ENCODE measurements at places on chromosomes 2 and 18.

GRCh38 chr18:25518716-25519053, 166.7 kb upstream of the ZNF521 start:
- DNase-seq = no peak

GRCh38 chr18:48065601-48065995, 135.1 kb upstream of the SMAD2 start:
- DNase-seq = no peak

GRCh38 chr18:53033128-53033527, 693.1 kb downstream of the DCC start:
- DNase-seq = no peak

DNA sequence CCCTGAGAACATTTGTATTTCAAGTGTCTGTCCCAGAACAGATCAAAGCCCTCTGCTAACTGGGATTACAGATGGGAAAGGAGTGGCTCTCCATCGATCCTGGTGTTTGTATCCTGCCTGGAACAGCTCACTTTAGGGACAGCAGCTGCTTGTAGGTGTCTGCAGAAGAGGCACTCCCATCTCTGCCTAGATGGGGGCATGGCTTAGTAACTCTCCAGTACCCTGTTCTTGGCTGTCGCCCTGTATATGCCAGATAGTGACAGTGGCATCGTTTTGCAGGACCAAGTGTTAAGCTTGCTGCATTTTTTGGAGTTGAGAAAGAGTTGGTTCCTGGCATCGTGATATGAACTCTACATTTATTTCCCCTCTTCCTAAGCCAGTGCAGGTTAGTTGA, 189.9 kb downstream of the SH3RF3 start:
- DNase-seq = no peak

DNA sequence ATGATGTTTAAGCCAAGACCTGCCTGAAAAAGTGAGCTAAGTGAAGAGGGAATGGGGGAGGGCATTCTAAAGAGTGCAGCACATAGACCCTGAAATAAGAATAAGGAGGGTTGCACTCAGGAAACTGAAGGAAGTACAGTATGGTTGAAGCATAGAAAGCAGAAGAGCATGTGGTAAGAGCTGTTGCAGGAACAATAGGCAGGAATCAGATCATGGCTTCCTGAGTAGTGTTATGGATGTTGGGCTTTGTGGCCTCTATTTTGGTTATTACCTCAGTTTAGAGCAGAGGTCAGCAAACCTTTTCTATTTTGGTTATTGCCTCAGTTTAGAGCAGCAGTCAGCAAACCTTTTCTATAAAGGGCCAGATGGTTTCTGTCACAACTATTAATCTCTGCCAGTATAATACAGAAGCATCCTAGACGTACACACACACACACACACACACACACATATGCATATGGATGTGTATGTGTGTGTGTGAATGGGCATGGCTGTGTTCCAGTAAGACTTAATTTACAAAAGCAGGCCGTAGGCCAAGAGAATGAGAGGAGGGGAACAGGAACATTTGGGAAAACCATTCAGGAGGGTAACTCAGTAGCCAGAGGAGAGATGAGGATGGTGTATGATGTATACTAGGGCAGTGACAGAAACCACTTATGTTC, 91.1 kb upstream of the MYO3B start:
- no peak for DNase-seq

GRCh38 chr2:5693287-5694201, 1.4 kb downstream of the SOX11 start:
- no peak for DNase-seq

DNA sequence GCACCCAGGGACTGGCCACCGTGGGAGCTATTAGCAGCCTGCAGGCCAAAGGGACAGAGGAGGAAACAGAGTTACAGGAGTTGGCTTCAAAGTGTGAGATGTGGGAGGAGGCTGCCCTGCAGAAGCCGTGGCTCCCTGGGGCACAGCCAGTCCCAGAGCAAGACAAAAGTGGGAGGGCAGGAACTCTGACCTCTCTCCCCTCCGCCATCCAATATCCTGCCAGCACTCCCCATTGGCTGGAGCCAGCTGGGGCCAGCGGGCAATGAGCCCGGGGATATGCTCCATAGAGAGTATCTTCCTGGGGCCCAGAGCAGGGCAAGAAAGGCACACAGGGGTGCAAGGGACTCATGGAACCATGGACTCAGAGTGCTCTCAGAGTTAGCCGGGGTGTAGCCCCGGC, 143.1 kb downstream of the INHBB start:
- DNase-seq = no peak

- no peak for DNase-seq
Observed at GRCh38 chr2:143192106-143192505, 62.9 kb downstream of the ARHGAP15 start.

- no peak for DNase-seq
Observed at GRCh38 chr2:115939902-115940301, 1497.5 kb downstream of the DPP10 start.

DNA sequence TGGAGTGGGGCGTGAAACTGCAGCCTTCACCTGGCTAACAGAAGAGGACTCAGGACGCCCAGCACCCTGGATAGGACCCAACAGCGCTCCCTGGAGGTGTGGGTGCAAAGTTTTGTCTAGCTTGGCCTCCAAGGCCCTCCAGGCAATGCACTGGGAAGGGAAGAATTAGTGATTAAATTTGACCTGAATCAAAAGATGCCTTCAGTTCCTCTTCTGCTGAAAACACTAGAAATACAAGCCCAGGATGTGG, 779 bp upstream of the TRIB2 start:
- peak; percentile 61 for DNase-seq

GRCh38 chr2:178553047-178553446, 72.8 kb downstream of the PLEKHA3 start:
- DNase-seq = peak; percentile 1

- DNase-seq = no peak
Observed at GRCh38 chr2:238286987-238287736, 1.2 kb downstream of the PER2 start.

- no peak for DNase-seq
Observed at GRCh38 chr18:31980863-31981262, 37.8 kb upstream of the RNF125 start.

- no peak for DNase-seq
Observed at GRCh38 chr2:122105877-122106206, 350.4 kb downstream of the TSN start.

- DNase-seq = peak; percentile 22
Observed at GRCh38 chr2:206981739-206982340, 42.5 kb downstream of the CPO start.

Measured in A549 (cell line).